NCI-H748 treated with DMSO at 0.1 percent for 48 hours (cell line): ENCODE measurements at places on chromosomes 6 and 20.

DNA sequence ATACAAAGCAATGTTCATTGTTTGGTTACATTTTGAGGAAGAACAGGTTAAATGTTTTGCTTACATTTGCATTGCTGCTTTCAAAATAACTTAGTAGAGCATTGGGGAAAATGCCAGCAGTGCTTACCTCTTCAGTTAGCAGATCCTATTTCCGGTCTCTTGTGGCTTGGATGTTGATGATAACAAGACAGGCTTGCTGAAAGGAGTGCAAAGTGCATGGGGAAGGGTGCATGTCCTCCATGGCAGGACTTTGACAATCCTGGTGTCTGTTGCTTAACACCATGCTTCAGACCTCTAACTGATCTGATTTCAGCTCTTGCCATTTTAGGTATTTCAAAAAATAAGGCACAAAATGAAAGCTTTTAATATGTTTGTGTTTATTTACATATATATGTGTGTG lies 21.1 kb downstream of the TPD52L1 start:
- DNase-seq, result no peak

DNA sequence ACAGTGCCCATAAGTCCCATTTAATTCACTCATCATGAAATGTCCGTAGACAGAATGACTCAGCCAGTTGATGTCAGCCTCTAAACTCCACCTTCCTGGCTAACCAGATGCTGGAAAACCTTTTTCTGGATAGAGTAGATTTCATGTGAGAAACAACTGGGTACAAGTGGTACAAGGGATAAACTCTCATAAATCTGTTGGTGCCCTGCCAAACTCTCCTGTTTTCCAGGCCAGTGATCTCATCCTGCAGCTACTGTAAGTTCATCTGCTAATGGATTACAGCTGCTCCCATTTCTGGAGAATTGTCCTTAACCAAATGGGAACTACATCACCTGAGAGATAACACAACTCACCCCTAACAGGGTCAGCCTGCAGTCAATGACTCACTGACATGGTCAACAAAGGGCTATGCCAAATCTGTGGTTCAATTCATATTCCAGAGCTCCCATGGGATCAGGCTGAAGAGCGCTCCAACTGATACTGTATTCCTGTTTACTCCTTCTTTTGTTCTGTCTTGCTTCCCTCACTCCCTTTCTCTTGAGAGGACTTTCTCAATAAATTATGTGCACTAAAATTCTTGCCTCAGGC lies 210.1 kb upstream of the HDDC2 start:
- DNase-seq, result peak; percentile 61

GRCh38 chr6:40917603-40918002 lies 121.4 kb downstream of the UNC5CL start:
- DNase-seq, result no peak

GRCh38 chr6:148309301-148309700 lies 33.3 kb upstream of the SASH1 start:
- no peak for DNase-seq

DNA sequence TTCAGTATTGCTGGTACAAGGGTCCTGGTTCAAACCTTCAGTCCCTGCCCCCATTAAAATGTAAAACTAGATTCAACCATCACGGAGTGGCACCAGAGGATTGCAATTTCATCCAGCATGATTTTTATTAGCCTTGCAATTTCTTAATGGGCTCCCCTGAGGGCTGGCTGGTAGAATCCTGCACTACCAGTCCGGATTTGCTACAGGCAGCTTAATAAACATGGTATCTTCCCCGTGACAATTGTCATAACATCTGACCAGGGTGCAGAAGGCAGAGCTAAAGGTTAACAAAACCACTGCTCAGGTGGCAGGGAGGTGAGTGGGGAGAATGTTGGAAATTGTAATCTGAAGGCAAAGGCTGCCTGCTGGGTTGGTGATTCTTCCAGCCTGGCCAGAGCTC lies 94.5 kb downstream of the PKHD1 start:
- DNase-seq, result no peak

- DNase-seq, result peak; percentile 75
Observed at GRCh38 chr20:16821211-16822089, 73.3 kb downstream of the OTOR start.

- DNase-seq, result peak; percentile 40
Observed at GRCh38 chr6:122726649-122727048, 52.9 kb upstream of the FABP7 start.
